ENCODE measurements at places on chromosomes 11 and 22.

DNA sequence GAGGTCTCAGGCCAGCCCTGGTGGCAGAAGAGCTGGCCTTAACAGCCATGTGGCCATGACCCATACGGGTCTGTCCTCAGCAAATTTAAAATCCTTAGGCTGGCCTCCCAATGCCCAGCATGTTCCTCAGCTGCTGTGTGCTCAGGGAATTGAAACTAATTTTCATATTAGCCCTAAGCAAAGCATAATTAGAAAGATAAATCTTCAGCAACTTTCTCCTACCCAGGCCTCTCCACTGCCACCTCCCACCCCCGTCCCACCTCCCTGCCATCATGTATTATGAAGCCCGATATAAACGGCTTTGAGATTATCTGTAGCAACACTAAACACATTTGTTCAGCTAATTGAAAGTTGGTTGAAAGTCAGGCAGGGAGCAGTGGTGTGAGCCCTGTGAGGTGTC lies 178.8 kb upstream of the NTM start:
- DNase-seq = no peak

- DNase-seq = no peak
Measured at GRCh38 chr22:26949193-26949592, 291.8 kb downstream of the MIAT start.

GRCh38 chr11:82636615-82637014 lies 97.0 kb downstream of the FAM181B start:
- no peak for DNase-seq

GRCh38 chr11:105767931-105768330 lies 158.1 kb downstream of the GRIA4 start:
- DNase-seq = no peak

- DNase-seq = peak; percentile 28
Measured at GRCh38 chr22:23984430-23984829, 4.5 kb downstream of the GSTT2 start.

DNA sequence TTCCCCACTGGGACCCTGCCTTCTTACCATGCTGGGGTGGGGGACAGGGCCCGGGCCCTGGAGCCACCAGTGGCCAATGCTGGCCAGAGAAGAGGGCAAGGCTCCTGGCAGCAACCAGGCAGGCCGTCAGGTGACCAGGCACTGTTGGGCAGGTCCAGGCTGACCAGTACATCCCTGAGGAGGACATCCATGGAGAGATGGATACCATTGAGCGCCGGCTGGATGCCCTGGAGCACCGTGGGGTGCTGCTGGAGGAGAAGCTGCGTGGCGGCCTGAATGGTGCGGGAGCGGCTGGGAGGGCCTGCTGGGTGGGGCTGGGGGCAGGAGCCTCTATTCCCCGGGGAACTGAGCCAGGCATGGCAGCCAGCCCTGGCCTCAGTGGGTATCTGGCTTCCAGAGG lies 21.0 kb downstream of the C22orf23 start:
- DNase-seq = no peak

DNA sequence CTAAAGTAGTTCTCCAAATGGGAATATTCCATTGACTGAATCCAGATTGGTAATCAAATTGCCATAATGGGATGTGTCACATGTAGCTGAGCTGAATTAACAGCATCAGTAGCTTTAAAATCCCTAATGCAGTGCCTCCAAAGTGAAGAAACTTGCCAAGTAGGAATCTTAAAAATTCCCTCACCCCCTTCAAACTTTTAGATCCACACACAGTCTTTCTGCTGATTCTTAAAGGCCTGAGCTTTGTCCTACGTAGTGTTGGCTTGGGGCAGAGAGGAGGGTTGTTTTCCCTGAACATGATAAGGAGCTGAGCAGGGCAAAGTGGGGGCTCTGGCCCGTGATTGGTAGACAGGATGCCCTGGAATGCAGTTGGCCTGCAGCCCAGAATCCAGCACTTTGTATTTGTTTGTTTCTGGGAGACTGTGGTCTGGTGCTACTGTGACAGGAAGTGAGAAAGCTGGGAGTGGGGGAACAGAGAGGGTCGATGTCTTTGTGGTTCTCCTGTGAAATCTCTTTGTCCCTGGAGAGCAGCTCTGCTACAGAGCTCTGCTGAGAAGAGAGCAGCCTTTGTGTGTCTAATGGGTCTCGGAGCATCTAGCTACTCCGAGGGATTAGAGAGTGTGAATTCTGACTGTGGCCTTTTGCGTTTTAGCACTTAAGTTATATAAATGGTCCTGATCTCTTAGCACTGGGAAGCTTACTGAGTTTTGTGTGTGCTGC lies 16.9 kb downstream of the CTNND1 start:
- no peak for DNase-seq

DNA sequence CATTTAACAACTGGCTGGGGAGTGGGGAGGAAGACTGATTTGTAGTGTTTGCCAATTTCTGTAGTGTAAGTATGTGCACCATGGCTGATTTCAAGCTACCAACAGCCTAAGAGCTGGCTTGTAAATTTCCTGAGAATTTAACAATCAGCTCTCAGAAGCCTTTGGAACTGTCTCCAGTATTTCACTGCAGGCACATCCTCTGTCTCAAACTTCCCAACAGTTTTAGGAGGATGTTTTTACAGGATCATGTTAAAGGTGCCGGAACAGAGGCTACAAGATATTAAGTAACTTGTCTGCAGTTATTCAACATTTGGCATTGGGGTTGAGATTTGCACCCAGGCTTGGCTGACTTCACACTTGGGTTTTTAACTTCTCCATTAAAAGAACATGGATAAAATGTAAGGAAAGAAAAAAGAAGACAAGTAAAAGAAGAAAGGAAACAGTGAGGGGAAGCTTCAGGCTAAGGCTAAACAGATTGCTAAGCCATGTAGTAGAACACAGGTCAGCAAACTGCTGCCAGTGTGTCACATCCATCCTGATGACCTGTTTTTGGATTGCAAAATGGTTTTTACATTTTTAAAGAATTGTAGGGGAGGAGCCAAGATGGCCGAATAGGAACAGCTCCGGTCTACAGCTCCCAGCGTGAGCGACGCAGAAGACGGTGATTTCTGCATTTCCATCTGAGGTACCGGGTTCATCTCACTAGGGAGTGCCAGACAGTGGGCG lies 204.8 kb upstream of the SESN3 start:
- DNase-seq = no peak

DNA sequence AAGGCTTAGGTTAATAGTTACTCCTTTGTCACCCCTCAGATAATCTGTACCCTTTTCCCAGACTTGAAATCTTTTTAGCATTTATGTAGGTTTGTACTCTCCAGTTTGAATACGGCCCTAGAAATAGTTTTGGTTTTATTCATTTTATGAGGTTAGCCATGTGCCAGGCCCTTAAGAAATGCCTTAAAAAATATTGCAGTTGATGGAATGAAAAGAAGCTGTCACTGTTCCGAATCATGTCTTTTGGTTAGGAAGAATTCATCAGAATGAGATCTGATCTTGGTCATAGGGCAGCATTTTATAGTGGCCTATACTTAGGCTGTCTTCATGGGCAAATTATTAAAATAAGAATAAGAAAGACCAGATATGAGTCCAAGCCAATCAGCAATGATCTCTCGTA lies 14.8 kb upstream of the PRSS23 start:
- DNase-seq = no peak

DNA sequence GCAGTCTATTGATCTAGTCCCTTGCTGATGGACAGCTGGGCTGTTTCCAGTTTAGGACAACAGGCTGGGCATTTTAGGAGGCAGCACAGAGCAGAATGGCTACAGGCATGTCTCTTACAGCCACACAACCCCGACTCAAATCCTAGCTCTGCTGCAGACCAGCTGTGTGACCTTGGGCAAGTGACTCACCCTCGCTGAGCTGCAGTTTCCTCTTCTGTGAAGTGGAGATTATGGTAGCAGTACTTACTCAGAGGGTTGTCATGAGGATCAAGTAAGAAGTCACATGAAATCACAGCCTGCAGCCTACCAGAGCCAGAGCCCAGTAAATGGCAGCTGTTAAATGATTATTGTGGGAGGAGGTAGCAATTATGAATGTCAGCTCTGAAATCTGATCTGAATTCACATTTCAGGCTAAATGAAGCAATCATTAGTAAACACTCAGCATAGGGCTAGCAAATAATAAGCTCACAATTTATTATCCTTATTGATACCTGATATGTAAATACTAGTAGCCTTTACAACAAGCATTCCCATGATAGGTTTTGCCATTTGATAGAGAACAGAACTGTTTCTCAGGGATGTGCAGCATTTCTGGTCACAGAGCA lies 58.9 kb downstream of the MYEOV start:
- no peak for DNase-seq

GRCh38 chr11:126253265-126253664 lies 15.4 kb downstream of the SRPRA start:
- DNase-seq = no peak

DNA sequence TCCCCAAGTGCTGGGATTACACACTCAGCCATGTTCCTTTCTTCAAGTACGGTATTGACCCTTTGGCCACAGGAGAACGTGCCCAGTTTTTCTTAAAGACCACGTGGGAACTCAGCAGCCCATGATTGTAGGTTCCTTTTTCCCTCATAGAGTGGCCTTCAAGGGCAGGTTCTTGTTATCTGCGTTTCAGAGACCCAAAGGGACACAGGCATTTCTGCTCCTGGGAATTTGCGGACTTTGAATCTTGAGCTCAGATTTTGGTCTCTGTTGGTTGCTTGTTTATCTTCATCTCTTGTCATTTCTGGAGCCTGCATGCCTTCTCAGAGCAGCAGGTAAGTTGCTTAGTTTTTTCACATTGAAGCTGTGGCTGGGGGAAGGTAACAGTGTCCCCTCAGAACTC lies 12.0 kb downstream of the MARK2 start:
- DNase-seq = no peak

GRCh38 chr22:28802595-28803123 lies 2.3 kb upstream of the XBP1 start:
- DNase-seq = no peak

GRCh38 chr11:122226810-122227379 lies 110.9 kb upstream of the BLID start:
- DNase-seq = no peak

DNA sequence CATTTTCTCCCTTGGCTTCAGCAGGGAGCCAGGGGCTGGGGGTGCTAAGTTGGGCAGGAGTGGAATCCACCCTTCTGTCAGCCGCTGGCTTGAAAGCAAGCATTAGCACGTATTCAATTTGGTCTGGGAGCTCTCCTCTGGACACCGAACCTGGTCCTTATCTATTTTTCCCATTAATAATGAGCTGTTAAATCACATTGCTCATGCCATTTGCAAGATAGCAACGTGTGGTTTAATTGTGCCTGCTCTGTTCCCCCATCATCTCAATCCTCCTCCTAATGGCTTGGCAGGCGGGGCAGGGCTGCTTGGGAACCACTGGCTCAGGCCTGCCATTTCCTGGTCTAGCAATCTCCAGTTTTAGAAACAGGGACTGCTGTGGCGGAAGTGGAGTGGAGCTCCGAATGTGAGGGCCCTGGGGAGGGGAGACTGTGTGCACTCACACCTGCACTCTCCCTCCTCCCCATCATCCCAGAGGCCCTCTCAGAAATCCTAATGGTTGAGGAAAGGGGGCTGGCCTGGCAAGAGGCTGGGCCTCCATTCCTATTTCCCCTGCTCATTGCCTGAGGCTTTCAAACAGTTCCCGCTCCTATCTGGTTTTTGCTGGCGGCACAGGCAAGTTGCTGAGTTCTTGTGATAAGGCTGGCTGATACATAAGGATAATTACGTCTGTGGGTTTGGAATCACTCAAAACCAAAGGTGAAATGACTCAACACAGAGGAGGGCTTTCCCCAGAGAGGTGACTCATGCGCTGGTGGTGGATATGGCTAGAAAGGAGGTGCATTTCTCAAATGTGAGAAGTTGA lies 201.2 kb upstream of the E2F8 start:
- DNase-seq = no peak

GRCh38 chr11:17722000-17722643 lies 2.8 kb downstream of the MYOD1 start:
- no peak for DNase-seq

DNA sequence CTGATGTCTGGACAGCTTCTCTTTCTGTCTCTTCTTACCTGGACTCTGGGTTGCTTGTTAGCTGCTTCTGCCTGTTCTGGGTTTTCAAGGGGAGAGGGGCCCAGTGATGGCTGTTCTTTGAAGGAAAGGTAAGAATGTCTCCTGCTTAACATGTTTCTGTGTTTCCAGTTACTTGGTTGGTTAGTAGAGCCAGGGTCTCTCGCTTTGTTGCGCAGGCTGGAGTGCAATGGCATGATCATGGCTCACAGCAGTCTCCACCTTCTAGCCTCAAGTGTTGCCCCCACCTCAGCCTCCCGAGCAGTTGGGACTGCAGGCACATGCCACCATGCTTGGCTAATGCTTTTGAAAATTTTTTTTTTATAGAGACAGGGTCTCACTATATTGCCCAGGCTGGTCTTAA lies 126.6 kb downstream of the BCR start:
- no peak for DNase-seq

- DNase-seq = no peak
Measured at GRCh38 chr11:58770627-58771457, 39.1 kb upstream of the GLYAT start.
